Activated CD8-positive, alpha-beta memory T cell treated with anti-CD3 and anti-CD28 coated beads for 1 hour (primary cell): ENCODE measurements at places on chromosomes 5 and 9.

DNA sequence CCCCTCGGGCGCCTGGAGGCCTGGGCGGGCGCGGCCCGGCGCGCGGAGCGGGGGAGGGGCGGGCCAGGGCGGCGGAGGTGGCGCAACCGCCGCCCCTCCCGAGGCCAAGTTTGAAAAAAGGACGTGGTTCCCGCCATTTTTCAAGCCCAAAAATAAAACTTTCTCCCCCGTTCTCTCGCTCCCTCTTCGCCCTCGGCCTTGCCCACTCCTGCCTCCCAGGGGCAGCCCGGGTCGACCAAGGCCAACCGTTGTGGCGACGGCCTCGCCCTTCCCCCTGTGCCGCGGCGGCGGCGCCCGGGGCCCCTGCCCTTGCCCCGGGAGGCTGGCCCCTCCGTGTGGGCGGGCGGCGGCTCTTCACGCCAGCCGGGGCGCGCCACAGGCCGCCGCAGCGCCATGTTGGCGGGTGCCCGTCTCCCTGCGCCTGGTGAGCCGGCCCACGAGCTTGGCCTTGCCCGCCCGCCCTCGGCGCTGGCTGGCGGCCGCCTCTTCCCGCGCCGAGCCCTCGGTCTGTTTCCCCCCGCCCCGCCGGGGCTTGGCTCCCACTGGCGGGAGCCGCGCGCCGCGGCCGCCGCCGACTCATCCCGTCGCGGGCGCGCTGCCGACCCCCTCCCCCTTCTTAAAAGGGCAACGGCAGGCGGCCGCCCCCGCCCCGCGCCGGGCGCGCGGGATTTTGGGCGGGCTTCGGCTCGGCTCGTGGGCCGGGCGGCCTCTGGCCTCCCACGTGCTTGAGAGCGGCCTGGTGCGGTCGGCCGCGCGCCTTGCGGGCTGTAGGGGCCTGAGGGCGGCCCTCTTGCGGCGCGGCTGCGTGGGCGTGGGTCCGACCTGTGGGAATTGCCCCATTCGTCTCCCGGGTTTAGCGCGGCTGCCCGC is 1.3 kb downstream of the ANP32B start:
- DNase-seq: no peak

DNA sequence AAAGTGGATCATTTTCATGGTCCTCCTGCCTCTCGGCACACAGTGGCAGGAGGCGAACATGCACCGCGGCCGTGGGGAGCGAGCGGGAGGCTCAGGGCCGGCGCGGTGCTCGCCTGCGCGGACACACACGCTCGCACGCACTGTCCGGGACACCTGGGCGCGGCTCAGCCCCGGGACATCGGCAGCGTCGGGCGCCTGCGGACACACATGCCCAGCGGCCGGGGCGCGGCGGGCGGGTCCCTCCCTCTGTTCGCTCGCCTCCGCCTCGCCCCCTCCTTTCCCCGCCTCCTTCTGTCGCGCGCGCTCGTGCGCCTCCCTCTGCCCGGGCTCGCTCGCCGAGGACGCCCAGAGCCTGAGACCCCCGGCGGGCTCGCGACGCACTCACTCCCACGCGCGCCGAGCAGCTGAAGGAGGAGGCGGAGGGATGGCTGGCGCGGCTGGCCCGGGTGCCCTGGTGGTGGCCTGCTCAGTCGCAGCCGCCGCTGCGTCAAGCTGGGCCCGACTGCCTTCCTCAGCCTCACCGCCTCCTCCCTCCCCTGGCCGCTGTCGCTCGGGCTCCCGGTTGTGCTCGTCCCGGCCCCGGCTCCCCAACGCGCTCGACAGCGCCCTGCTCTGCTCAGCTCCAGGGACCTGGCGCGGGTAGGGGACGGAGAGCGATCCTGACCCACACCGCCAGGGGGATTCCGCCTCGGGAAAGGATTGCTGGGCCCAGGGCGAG is at the start of gene FRMD3:
TSS of gene FRMD3 (minus strand) at position 230 of the 718 bp plus-strand sequence. CDS start at position 60, 170 bp downstream.
- DNase-seq: no peak

DNA sequence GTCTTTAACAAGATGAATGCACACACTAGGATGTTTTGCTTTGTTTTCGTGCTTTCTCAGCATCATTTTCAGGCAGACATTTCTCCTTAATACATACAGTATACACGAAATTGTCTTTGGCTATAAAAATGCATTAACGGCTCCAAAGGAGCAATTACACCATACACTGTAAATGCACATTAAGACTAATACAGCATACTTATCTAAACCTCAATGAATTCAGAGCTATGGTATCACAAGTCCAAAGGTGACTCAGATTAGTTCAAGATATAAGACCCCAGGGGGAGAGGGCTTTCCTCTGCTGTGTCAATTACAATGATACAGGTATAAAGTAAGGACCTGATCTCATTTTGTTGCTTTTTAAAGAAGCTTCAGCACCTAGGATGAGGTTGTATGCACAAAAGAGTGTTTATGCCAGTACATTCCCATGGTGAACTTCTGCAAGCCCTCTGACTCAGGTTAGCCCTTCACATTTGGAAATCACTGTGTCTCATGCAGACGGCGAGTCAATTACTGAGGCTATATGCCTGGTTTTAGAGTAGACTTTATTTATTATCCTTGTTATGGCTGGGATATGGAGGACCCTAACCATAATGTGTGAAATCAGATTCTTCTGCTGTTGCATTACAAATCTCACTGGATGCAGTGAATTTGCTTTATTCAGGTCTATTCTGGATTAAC is 233.3 kb downstream of the ZNF608 start:
- no peak for DNase-seq

GRCh38 chr5:65801352-65801783 is 79.4 kb downstream of the NLN start:
- DNase-seq: no peak

DNA sequence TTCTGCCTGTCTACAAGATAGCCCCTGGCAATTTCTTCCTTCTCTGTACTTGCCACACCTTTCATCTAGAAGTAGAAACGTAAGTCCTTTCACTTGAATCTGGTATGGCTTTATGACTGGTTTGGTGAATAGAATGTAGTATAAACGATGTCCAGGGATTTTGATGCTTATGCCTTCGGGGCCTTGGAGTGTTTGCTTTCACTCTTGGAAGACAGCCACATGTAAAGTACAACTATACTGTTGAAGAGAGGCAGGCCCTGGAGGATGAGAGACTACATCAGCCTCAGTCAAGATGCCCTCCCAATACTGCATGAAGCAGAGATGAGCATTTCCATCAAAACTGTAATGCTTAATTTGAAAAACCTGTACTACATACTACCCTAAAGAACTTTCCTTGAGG is 553.8 kb upstream of the C9orf72 start:
- DNase-seq: no peak

GRCh38 chr5:67182301-67182790 is 14.3 kb downstream of the CD180 start:
- no peak for DNase-seq

GRCh38 chr5:143874312-143874711 is 62.4 kb downstream of the HMHB1 start:
- no peak for DNase-seq

DNA sequence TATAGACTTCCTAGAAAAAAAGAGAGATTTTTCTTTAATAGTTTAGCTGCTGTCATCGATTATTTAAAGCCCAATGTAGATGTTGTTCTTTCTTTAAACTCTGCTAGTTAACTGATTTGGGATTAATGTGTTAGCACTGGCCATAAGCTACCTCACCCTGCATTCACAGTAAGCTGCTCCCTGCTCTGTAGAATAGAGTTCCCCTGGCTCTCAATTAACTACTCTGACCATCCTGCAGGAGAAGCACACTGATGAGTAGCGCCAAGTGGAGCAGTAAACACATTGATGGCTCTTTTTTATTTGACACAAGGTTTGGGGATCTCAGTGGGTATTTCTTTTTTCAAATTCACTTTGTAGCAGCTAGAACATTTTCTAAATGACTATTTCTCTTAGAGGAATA is 807.9 kb upstream of the ZNF608 start:
- no peak for DNase-seq

DNA sequence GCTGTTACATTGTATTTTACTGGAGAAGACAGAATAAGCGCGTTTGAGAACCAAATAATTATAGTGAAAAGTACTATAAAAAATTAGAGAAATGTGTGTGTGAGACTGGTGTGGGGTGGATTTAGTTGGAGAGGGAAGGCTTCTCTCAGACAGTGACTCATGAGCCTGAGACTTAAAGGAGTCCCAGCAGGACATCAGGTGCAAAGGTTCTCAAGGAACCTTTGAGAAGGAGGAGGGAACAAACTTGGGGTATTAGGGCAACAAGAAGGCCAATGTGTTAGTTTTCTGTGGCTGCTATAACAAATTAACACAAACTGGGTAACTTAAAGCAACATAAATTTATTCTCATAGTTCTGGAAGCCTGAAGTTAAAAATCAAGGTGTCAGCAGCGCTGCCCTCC is 4.9 kb downstream of the DDX4 start:
- no peak for DNase-seq

DNA sequence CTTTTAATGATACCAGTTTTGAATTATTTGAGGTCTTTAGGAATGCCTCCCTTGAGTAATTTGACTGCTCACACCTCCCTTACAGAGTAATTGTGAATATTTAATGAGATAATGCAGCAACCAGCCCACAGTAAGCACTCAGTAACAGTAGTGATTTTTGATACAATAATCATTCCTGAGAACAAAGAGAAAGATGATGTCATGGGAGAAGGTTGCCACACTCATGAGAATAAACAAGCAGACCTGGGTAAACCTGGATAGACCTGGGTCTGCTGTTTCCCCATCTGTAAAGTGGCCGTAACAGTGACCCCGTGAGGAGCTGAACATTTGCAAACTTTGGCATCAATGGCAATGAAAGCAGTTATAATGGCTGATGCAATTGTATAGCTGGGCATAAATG is 4.2 kb downstream of the C1QTNF2 start:
- DNase-seq: no peak

- no peak for DNase-seq
Observed at GRCh38 chr9:6171667-6172066, 43.9 kb upstream of the IL33 start.

GRCh38 chr9:72149231-72149975 is at the start of gene GDA:
GDA (plus strand) TSS chr9:72149440; CDS start chr9:72149560, 120 bp downstream.
- DNase-seq: no peak

GRCh38 chr9:112273876-112274275 is 59.5 kb downstream of the PTBP3 start:
- DNase-seq: no peak

DNA sequence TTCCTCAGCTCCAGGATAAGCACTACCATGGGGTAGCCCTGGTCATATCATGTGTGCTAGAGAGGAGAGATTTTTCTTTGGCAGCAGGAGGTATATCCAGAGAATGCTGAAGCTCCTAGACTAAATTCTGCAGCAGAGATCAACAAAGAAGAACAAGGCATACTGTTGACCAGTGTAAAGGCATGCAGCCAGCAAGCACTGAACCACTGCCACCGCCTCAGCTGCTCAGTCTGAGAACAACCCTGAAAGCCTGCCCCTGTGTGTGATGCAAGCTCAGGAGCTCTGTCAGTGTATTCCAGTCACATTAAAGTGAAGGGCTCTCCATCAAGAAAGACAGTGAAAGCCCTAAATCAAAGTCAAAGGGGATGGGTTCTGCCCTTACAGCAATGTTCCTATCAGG is 439.5 kb upstream of the CD180 start:
- DNase-seq: no peak

DNA sequence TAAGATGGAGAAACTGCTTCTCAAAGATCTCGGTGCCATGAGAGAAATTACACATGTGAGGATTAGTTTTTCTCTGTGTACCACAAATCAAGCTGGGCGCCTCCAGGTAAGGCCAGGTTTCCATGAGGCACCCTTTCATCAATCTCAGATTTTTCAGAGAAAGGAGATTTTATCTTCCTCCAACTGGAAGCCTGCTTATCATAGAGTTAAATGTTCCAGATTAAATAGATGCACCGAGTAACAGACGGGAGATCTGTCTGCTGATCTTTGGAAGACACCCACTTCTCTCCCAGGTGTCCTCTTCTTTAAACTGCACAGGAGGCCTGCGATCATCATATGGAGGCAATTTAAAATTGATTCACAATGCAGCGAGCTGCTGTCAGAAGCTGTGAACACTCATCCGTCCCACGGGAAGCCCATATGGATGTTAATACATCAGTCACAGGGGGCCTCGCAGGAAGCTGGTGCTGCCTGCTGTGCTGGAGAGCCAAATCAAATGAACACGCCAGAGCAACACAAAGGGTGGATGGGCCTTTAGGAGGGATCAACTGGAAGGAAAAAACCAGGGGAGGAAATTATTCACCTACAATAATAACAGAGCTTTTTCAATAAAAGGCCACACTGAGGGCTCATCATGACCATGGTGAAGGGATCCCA is 93.3 kb downstream of the TLE1 start:
- no peak for DNase-seq

DNA sequence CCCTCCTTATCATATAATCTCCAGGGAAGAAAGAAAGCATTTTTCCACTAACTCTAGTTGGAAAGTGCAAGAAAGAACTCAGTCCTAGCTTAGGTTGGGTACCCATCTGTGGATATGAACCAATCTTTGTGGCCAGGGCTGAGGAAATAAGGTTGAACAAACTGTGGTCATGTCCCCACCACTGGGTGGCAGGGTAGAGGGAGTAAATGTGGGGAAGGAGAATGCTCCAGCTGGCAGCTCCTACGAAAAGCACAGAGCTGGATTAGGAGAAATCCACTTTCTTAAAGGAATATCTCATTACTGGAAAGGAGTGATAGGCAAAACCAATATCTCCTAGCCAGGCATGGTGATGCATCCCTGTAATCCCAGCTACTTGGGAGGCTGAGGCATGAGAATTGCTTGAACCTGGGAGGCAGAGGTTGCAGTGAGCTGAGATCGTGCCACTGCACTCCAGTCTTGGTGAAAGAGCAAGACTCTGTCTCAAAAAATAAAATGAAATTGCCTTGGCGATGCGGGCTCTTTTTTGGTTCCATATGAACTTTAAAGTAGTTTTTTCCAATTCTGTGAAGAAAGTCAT is 175.1 kb downstream of the CCDC192 start:
- no peak for DNase-seq

- DNase-seq: no peak
Observed at GRCh38 chr9:134929193-134930158, 11.8 kb upstream of the FCN1 start.

- no peak for DNase-seq
Observed at GRCh38 chr9:111501648-111502047, 17.5 kb upstream of the ECPAS start.

DNA sequence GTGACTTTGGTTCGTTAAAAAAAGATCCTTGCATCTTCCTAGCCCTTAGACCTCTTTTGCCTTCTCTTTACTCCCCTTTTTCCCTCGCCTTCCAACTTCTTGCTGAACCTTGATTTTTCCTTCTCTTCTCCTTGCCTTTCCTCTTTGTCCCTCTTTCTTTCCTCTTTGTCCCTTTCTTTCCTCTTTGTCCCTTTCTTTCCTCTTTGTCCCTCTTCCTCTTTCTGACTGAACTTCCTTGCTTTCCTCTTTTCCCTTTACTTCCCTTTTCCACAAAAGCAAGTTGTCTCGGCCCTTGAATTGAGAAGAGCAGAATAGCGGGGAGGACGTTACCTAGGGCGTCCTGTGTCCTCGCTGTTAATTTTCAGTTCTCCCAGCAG is 1.4 kb upstream of the MLLT3 start:
- DNase-seq: no peak

- no peak for DNase-seq
Observed at GRCh38 chr9:110837401-110838005, 168.9 kb downstream of the MUSK start.

GRCh38 chr9:92525306-92525705 is 10.5 kb downstream of the ECM2 start:
- no peak for DNase-seq
